ENCODE measurements at places on chromosomes 7 and 10. TPM values are rescaled to one million over a fixed set of nuclear protein-coding genes. Genes with fewer than 3 reads are reported as not detected.

The SND1 gene
- total RNA-seq = 179 TPM

GRCh38 chr10:15084502-15084922 lies 4.1 kb downstream of the ACBD7 start:
- no peaks in the 10 kb centered on the region for H3K27me3 ChIP-seq
- H3K36me3 ChIP-seq = no peaks in the 10 kb centered on the region
- peak; percentile 90 for DNase-seq
- H3K27ac ChIP-seq = peak overlapping the region; percentile 39

DNA sequence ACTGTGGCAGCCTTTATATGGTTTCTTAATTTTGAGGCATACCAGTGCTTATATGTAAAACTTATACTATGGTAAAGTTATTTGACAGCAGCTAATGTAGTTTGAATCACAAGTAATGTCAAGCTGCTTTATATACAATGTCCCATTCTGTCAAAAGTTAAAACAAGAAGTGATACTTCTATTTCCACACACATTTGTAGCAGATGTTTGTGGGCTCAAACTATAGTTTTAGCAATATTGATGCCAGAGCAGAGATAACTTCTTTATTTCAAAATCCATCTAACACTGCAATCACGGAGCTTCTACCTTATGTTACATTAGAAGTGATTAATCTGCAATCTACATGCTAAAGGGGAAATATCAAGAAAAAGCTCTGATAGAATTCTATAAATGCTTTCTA lies 149.6 kb downstream of the ADK start:
- no peaks in the 10 kb centered on the region for H3K36me3 ChIP-seq
- no peak overlapping the region for H3K27ac ChIP-seq
- no peaks in the 10 kb centered on the region for H3K4me1 ChIP-seq

DNA sequence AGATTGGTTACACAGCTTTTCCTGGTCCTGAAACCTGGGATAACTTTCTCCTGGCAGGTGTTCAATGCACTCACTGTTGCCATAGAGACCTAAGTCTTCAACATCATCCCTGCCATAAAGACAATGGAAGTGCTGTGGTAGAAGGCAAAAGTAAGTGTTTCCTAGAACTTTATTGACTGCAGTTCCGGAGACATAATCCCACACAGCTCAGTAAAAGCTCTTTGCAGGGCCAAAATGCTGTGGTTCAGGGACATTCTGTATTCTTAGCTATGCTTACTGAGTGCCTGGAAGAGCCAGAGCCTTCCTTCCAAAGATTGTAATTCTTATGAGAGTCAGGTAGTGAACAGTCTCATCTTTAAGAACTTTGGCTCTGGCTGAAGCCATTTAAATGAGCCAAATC lies 5.3 kb downstream of the WIPF3 start:
- no peak overlapping the region for H3K4me3 ChIP-seq
- no peaks in the 10 kb centered on the region for H3K27me3 ChIP-seq
- DNase-seq = no peak
- peak overlapping the region; percentile 92 for H3K27ac ChIP-seq
- no peaks in the 10 kb centered on the region for H3K36me3 ChIP-seq
- peaks cover 42% of the 10 kb centered on the region for H3K4me1 ChIP-seq

DNA sequence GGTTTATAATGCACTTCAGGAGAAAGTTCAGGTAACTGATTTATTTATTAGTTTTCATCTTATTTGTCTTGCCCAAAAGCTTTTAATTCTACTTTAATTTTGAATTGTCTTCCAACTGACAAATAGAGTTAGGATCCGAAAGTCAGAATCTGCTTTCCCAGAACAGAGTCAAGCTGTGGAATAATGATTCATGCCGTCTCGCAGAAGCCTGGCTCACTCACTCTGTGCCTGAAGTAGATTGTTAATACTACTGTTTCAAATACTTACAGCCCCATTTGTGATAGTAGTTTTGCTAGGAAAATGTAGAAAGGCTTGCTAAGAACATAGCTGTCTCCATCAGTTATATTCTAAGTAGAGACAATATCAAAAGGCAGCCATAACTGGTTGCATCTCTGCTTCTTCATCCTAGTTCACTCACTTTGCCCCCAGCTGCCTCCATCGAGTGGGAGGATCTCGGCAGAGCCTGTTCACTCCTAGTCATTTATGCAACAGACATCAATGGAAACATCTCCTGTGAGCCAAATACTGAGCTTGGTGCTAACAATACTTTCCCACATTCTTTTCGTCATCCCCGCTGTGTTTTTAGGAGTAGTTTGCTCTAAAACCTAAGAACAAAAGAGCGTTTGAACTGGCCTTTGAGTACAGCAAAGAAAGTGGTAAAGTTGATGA lies 28.0 kb downstream of the ABRAXAS2 start:
- H3K4me1 ChIP-seq = no peaks in the 10 kb centered on the region
- no peak for DNase-seq
- H3K27ac ChIP-seq = peak overlapping the region; percentile 52
- H3K27me3 ChIP-seq = no peaks in the 10 kb centered on the region

DNA sequence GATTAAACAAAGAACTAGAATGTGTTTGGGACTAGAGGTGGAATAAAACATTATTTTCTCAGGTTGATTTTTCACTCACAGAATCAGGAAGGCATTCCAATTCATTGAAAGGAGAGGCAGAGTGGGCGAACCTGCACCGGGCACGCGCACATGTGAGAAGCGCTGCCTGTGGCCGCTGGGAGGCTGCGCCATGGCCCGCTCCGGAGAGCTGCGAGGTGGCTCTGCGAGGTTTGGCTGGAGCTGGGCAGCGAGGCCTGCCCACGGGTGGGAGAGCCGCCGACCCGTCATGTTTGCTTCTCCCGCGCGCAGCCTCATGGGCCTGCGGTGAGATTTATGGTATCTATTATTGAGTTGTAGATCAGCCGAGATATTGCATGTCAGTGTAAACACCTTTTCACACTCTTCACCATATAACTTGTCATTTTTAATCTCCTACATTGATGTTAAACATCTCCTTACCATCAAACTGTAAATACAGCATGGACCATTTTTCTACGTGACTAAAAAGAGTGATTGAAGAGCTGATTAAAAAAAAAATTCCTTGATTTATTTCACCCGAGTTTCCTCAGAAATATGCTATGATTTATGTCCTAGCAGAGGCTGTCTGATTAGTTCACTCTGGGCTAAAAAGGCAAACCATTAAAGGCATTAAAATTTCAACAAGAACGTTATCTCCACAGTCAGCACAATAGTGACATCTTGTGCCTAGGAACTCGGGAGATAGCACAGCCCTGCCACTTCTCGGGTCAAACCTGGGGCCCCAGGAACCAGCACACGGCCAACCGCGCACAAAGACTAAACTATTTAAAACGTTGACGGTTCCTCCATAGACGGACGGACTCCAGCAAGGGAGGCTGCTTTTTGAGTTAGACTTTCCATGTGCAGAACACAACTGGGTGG lies 96.6 kb upstream of the RNF32 start:
- H3K4me3 ChIP-seq = no peak overlapping the region
- H3K27me3 ChIP-seq = no peaks in the 10 kb centered on the region
- H3K4me1 ChIP-seq = no peaks in the 10 kb centered on the region
- no peak overlapping the region for H3K27ac ChIP-seq

DNA sequence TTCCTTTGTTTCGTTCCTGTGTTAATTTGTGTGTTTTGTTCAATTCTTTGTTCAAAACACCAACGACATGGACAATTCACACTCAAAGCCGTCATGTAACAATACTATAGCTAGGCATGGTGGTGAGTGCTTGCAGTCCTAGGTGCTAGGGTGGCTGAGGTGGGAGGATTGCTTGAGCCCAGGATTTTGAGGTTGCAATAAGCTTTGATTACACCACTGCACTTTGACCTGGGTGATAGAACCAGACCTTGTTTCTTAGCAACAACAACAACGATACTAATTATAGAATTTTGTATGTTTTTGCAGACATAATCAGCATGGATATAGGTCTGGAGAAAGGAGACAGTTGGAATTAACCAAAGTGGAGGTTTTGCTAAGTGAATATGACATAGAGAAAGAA lies 936.2 kb downstream of the PCDH15 start:
- H3K27me3 ChIP-seq = no peaks in the 10 kb centered on the region
- H3K4me3 ChIP-seq = no peak overlapping the region
- no peak overlapping the region for H3K27ac ChIP-seq

DNA sequence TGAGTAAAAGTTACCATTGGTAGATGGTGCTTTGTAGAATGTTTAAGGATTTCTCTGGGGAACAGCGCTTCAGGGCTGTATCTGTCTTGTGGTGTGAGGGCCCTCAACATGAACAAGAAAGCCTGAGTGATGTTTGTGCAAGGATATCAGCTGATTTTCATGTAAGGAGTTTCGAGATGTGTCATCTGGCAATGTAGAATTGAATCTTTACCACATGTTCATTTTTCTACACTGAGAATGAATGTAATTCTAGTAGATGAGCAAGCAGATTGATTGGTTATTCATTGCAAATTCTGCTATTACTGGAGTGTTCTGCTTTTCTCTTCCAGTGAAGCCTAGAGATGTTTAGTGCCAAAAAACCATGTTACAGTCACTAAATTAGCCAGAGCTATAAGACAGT lies 87.7 kb downstream of the ST7 start:
- no peaks in the 10 kb centered on the region for H3K27me3 ChIP-seq
- no peak for DNase-seq
- no peak overlapping the region for H3K4me3 ChIP-seq
- H3K27ac ChIP-seq = no peak overlapping the region
- H3K4me1 ChIP-seq = no peaks in the 10 kb centered on the region
- H3K36me3 ChIP-seq = no peaks in the 10 kb centered on the region

DNA sequence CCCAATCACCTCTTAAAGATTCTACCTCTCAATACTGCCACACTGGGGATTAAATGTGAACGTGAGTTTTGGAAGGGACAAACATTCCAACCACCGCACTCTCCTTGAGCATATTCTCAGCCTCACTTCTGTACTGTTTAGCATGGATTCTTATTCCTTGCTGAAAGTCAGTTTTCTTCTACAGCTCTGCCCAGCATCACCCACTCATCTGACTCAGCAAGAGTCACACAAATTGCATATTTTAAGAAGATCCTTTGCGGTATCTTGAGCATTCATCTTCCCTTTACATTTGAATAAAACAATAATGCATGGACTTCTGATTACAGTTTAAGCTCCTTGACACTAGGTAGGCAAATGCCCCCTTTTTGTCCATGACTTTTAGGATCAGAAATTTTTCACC lies 251.6 kb upstream of the MKLN1 start:
- H3K4me3 ChIP-seq = no peak overlapping the region
- H3K27me3 ChIP-seq = no peaks in the 10 kb centered on the region
- H3K27ac ChIP-seq = no peak overlapping the region
- no peak for DNase-seq

DNA sequence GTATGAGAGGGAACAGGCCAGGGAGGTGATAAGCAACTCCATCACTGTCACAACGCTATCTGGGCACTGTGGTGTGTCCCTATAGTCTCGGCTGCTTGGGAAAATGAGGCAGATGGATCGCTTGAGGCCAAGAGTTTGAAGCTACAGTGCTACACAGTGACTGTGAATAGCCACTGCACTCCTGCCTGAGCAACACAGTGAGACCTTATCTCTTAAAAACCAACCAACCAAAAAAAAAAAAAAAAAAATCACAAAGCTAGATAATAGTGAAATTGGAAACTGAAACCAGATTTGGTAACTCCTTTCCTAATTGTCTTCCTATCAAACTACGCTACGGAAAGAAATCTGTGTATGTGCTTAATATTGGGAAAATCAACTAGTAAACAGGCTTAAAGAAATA lies 14.1 kb downstream of the MICU1 start:
- H3K27ac ChIP-seq = peak overlapping the region; percentile 51
- H3K4me1 ChIP-seq = no peaks in the 10 kb centered on the region
- DNase-seq = peak; percentile 38
- no peaks in the 10 kb centered on the region for H3K36me3 ChIP-seq
- H3K27me3 ChIP-seq = no peaks in the 10 kb centered on the region
